ENCODE measurements at places on chromosomes 11 and 22. TPM values are rescaled to one million over a fixed set of nuclear protein-coding genes. Genes with fewer than 3 reads are reported as not detected.

- peak; percentile 44 for DNase-seq
Observed at GRCh38 chr22:45336971-45337431, 27.3 kb downstream of the FAM118A start.

- DNase-seq = no peak
Observed at GRCh38 chr22:35781898-35782297, 64.2 kb downstream of the APOL5 start.

DNA sequence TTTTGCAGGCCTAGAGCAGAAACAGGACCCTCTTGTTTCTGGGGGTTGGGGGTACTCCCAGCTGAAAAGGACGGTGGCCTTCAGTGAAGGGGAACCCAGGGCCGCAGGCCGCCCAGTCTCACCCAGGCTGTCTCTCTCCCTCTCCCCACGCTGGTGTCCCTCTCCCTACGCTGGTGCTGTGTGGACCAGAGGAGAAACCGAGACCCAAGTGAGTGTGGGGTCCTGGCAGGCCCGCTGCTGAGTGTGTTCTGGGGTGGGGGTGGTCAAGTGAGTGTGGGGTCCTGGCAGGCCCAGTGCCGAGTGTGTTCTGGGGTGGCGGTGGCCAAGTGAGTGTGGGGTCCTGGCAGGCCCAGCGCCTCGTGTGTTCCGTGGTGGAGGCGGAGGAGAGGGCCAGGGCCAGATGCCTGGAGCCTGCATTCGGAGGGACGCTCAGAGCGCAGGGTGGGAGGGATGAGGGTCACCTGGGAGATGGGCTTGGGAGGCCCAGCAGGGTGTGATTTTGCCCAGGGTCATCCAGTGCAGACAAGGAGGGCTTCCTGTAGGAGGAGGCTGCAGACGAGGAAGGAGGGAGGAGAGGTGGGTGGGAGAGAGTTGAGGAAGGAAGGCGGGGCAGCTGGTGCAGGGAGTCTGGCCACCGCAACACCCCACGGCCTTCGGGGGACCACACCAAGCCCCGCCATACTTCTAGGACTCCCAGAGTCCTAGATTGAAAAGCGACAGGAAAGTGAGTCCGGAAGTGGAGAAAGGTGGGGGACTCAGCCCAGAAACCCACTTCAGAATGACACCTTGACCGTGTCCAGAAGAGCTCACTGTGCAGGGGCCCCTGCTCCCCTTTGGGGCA, 10.3 kb downstream of the TNNT3 start:
- no peak for DNase-seq

- peak; percentile 6 for DNase-seq
Observed at GRCh38 chr11:73520353-73521061, 77.4 kb downstream of the FAM168A start.

- no peak for DNase-seq
Observed at GRCh38 chr11:95816037-95816436, 25.7 kb downstream of the CEP57 start.

DNA sequence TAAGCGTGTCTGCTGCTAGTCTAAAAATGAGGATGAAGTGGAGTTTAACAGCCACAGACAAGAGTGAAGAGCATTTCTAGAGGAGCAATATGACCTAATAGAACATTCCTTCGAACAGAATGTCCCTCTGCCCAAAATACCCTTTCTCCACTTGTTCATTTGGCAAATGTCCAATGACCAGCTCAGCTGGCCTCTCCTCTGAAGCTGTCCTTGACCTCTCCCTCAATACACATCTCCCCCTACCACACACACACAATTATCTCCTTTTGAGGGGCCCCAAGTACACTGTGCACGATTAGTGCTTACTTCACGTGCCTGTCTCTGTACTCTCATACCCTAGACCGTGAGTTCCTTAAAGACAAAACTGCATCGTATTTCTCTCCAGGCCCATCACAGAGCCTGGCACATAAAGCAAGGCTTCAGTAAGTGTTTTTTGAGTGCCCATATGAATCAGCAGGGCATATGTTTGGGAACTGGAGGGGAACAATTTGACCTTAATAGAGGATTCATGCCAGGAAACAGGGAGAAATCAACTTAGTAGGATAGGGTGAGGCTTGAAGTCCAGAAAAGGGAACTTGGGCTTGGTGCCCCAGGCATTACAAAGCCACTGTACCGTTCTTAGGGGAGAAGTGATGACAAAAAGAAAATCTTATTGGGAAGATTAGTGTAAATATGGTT, 18.1 kb upstream of the NCAM1 start:
- DNase-seq = no peak

DNA sequence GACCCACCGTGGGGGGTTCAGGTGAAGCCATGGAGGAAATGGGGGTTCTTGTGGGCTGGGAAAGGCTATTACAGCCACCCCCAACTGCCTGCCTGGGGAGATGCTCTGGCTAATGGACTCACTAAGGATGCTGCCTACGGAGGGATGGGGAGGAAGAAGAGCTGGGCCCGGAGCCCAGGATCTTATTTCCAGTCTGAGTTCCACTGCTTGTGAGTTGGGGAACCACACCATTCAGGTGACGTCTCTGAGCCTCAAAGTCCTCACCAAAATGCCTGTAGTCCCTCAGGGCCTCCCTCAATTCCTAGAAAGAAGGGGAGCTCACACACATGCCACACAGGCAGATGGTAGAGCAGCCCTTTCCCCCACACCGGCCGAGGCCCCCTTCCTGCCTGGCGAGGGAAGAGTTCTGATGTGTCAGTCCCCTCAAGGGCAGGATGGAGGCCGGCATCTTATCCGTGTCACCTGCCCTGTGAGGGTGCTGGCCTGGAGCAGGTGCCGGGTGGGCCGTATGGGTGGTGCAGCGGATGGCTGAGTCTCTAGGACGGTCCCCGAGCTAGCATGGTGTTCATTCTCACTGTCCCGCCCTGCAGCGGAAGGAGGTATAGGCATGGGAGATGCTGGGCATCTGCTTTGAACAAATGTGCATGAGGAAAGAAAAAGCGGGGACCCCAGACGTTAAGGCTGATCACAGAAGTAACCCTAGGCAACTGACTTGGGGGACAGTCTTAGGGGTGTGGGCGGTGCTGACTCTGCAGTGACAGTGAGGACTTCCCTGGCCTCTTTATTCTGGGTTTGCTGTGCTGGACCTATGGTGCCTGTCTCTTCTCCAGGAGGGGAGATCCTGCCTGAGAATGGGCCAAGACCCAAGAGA, 15.7 kb downstream of the MRGPRF start:
- DNase-seq = no peak

- DNase-seq = no peak
Observed at GRCh38 chr11:6746626-6747025, 25.1 kb downstream of the OR2AG2 start.

DNA sequence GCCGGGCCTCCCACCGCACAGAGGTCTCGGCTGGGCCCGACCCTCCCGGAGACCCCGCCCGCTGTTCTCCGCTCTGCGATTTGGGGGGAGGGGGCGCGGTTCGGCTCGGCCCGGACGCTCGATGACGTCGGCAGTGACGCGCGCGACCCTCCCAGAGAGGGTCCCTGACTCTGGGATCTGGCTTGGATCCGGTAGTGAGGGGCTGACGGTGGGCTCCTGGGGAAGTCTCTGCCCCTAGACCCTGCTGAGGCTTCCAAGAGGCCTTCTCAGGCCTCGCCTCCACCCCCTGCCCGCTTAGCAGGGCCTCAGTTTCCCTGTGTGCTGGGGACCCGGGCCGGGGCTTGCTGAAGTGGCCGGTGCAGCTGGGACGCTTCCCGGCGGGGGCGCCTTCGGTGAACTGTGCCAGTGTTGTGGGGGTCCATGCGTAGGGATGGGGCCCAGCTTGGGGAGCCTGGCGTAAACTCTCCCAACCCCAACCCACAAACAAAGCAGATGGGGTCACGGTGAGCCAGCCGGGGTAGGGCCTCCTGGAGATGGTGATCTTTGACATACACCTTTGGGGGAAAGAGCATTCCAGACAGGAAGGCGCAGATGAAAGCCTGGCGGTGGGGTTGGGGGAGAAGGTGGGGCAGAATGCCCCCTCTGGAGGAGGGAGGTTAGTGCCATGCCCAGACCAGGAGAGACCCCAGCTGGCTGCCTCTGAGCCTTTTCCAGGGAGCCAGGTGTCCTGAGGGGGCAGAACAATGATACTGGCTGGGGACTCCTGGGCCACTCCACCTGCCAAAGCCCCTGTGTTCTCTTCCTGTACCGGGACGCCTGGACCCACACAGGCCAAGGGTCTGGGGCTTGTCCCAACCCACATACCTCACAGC, 1.0 kb downstream of the B4GALNT4 start:
- no peak for DNase-seq

DNA sequence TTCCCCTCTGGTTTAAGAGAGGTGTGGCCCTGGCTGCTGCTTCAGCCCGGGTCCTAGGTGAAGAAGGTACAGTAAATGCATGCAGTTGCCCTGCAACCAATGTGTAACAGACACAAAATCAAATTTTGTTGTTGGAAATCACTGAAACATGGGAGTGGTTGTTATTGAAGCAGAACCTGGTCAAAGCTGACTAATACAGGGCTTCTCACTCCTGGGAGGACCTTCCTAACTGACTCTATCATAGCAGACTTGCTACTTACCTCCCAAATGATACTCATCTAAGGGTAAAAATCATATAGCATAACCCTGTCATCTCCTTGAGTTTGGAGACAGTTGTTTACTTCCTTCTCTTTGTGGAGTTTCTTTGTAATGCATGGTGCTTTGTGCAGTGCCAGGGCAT, 52.6 kb downstream of the SLC1A2 start:
- DNase-seq = no peak

GRCh38 chr11:13324141-13324540, 46.6 kb downstream of the BMAL1 start:
- no peak for DNase-seq

GRCh38 chr22:37484480-37485394, 1.4 kb downstream of the MFNG start:
- no peak for DNase-seq

DNA sequence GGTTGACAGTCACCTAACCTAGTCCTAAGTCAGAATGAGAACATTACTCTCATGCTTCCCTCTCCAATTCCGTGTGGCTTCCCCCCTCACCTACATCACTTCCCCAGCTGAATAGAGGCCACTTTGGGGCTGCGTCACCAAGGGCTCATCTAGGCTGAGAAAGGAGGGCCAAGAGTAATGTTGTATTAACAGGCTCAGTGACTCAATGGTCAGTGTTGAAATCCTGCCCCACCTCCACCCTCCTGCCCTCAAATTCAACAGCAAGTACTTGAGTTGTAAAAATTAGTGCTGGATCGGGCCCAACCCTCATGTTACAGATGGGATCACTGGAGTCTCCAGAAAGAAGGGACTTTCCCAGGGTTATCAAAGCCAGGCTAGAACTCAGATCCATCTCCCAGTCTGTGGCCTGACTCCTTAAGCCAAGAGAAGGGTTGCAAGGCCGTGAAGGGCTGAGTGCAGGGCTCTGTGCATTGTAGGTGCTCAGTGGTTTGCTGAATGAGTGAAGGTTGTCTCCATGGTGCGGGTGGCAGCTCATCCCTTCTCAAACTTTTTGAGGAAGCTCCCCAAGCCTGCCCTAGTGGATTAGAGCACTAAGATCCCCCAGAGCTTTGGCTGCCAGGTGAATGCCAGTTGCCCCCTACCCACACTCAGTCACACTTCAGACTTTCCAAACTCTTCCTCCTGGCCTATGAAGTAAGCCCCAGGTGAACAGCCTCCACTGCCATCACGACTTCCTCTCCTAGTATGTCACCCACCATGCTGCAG, 3.2 kb downstream of the DGAT2 start:
- no peak for DNase-seq

GRCh38 chr11:102489186-102490145, 36.9 kb upstream of the TMEM123 start:
- DNase-seq = no peak

DNA sequence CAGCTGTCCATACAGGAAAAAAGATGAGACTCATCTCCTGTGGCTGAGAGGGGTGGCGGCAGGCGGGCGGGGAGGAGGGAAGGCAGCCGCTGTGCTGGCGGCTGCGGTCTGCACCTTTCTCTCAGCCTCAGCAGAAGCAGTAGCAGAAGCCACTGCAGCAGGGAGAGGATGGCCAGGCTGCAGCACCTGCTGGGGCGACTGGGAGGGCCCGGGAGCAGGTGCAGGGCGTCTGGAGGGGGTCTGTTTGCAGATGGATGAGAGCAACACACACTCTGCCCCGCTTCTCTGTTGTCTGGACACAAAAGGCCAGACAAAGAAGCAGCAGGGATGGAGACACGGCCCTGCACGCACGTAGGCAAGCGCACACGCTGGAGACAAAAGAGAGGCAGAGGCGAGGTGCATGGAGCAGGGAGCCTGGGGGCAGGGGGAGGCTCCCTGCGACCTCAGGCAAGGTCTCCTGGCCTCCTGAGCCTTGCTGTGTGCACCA, 9.3 kb upstream of the MIAT start:
- no peak for DNase-seq

DNA sequence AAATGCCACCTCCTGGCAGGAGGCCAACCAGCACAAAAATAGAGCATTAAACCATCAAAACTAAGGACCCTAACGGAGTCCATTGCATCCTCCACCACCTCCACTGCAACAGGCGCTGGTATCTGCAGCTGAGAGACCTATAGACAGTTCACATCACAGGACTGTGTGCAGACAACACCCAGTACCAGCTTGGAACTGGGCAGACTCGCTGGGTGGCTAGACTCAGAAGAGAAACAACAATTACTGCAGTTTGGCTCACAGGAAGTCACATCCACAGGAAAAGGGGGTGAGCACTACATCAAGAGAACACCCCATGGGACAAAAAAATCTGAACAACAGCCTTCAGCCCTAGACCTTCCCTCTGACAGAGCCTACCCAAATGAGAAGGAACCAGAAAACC, 11.6 kb upstream of the TMEM45B start:
- DNase-seq = no peak

- DNase-seq = no peak
Observed at GRCh38 chr11:35049859-35050531, 89.0 kb upstream of the CD44 start.

- DNase-seq = no peak
Observed at GRCh38 chr11:134731213-134731961, 319.3 kb upstream of the B3GAT1 start.

DNA sequence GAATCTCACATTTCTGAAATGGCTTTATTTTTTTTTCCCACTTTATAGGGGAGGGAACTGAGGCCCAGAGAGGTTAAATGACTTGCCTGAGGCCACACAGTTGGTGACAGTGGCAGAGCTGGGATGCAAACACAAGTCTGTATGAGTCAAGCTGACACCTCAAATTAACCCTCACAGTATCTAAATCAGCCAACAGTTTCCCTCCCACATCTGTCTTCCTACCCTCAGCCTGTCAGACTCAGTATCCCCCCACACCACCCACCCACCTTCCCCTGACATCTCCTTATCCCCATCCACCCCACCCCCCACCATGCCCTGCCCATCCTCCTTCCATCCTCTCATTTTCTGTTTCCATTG, 95.2 kb downstream of the TP53I11 start:
- DNase-seq = no peak

- no peak for DNase-seq
Observed at GRCh38 chr22:38554281-38554680, 15.7 kb downstream of the DMC1 start.

Gene SEPTIN5
- polyA plus RNA-seq = 130 TPM

Gene MUC2
- 0.01 TPM for polyA plus RNA-seq

Gene PDE2A
- polyA plus RNA-seq = 18.1 TPM

Gene OR52R1
- polyA plus RNA-seq = not detected

Gene BLID
- not detected for polyA plus RNA-seq

Gene APLNR
- polyA plus RNA-seq = 86.9 TPM

Gene TRIM34
- polyA plus RNA-seq = 4.5 TPM

Gene ART1
- polyA plus RNA-seq = 7.2 TPM

Gene MTMR2
- polyA plus RNA-seq = 23.6 TPM

Measured in forelimb muscle (tissue), 1 donor.